ENCODE measurements at places on chromosomes 2 and 18. TPM values are rescaled to one million over a fixed set of nuclear protein-coding genes. Genes with fewer than 3 reads are reported as not detected.
A peak's percentile ranks its signal among the peaks of the same experiment; 100 is the strongest.

DNA sequence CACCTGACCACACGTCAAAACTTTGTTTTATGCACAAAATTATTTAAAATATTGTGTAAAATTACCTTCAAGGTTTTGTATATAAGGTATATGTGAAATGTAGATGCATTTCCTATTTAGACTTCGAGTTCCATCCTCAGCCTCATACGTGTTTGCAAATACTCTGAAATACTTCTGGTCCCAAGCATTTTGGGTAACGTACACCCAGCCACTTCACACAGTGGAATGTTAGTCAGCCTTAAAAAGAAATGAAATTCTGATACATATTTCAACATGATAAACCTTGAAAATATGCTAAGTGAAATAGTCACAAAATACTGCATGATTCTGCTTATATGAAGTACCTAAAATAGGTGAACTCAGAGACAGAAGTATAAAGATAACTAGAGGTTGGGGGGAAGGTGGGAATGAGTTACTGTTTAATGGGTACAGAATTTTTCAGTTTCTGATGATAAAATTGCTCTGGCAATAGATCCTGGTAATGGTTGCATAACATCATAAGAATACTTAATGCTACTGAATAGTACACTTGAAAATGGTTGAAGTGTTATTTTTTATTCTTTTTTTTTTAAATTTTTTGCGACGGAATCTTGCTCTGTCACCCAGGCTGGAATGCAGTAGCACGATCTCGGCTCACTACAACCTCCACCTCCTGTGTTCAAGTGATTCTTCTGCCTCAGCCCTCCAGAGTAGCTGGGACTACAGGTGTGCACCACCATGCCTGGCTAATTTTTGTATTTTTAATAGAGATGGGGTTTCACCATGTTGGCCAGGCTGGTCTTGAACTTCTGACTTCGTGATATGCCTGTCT, 24.0 kb downstream of the NOP58 start:
- DNase-seq = no peak

- no peak for DNase-seq
Observed at GRCh38 chr2:137940154-137940553, 24.1 kb upstream of the HNMT start.

DNA sequence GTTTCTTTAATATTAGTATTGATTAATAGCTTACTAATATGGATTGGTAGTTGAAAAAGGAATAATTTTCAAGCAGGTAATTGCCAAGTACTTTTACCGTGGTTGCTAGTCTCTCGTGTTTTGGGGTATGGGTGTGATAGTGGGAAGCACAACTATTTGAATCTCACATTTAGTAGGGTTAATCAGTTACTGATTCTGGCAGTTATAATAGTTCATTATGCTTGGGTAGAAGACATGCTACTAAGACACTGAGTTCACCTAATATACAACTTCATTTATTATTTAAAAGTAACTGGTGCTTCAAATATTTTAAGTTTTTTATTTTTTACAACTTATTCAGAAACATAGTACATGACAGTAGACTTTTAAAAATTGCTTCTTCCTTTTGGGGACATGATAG, 33.5 kb downstream of the SOCS6 start:
- DNase-seq = no peak

- no peak for DNase-seq
Observed at GRCh38 chr2:188315750-188316149, 24.1 kb downstream of the GULP1 start.

GRCh38 chr2:69686813-69687212, 43.3 kb upstream of the AAK1 start:
- DNase-seq = no peak

GRCh38 chr2:201891676-201892075, 85.3 kb downstream of the CDK15 start:
- DNase-seq = no peak

Gene CNGA3
- not detected for total RNA-seq

GRCh38 chr2:148814860-148815419, 60.1 kb upstream of the KIF5C start:
- no peak for DNase-seq

- DNase-seq = no peak
Observed at GRCh38 chr18:13280070-13280795, 61.7 kb downstream of the LDLRAD4 start.

Gene MDH1B
- 2.1 TPM for total RNA-seq

- peak; percentile 58 for DNase-seq
Observed at GRCh38 chr2:18378020-18378653, 182.3 kb downstream of the RDH14 start.

DNA sequence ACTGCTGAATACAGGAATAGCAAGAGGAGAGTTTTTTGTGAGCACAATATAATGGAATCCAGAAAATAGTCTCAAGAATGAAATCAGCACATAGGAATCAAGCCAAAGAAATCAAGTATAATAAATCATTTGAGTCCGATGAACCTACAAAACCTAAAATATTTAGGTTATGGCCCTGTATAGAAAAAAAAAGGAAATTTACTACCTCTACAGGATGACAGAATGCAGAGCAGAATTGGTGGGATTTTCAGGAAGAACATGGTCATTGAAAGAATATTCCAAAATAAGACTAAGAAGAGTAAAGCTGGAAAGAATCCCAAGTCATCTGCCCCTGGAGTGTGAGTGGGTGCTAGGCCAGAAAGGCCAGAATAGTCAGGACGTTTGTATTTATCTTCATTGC, 1041.2 kb upstream of the CDH2 start:
- no peak for DNase-seq

GRCh38 chr2:179479947-179480346, 215.3 kb upstream of the SESTD1 start:
- DNase-seq = no peak

- DNase-seq = no peak
Observed at GRCh38 chr2:121415727-121416126, 115.0 kb upstream of the RNU4ATAC start.
